ENCODE measurements at places on chromosomes 13 and 19.

GRCh38 chr19:46911456-46911855, 50.7 kb downstream of the ARHGAP35 start:
- no peak for DNase-seq

GRCh38 chr13:73696713-73697112, 437.5 kb downstream of the KLF12 start:
- no peak for DNase-seq

DNA sequence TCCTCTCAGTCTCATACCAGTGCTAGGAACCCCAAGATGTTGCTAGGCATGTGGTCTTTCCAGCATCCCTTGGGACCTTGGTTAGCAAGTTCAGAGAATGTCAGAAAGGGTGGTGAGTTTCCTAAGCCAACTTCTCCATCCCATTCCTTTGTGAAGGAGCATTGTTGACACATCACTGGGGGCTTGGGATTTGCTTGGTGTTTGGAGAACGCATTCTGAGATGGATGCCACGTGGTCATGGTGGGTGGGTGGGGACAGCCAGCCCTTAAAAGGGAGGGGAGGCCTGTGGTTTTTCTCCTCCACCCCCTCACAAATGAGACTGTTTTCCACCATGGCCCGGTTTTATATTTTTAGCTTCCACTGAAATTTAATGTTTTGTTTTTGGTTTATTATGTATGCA, 83.3 kb upstream of the ZNF536 start:
- no peak for DNase-seq

GRCh38 chr19:31574251-31574973, 225.2 kb upstream of the TSHZ3 start:
- DNase-seq, result no peak

GRCh38 chr19:49790866-49791265, 22.2 kb downstream of the FUZ start:
- no peak for DNase-seq

GRCh38 chr13:83546476-83546875, 335.8 kb downstream of the SLITRK1 start:
- no peak for DNase-seq

DNA sequence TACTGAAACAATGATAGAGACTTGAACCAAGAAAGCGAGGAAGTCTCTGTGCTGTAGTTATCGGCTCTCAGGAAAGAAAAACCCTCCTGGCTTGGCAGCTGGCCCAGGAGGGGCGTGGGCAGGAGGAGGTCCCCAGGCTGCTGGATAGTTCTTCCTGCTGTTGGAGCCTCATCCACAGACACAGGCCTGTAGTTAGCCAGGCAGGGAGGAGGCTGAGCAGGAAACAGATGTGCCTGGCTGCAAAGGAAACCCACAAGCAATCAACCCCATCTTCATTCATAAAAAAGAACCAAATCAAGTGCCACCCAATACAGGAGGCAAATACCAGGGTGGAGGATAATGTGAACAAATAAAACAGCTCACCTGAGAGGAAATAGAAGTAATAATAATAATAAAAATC, 86.2 kb downstream of the IRS2 start:
- peak; percentile 42 for DNase-seq

- DNase-seq, result no peak
These were observed 599 bp downstream of the OLFM2 start for GRCh38 chr19:9935506-9936325.

DNA sequence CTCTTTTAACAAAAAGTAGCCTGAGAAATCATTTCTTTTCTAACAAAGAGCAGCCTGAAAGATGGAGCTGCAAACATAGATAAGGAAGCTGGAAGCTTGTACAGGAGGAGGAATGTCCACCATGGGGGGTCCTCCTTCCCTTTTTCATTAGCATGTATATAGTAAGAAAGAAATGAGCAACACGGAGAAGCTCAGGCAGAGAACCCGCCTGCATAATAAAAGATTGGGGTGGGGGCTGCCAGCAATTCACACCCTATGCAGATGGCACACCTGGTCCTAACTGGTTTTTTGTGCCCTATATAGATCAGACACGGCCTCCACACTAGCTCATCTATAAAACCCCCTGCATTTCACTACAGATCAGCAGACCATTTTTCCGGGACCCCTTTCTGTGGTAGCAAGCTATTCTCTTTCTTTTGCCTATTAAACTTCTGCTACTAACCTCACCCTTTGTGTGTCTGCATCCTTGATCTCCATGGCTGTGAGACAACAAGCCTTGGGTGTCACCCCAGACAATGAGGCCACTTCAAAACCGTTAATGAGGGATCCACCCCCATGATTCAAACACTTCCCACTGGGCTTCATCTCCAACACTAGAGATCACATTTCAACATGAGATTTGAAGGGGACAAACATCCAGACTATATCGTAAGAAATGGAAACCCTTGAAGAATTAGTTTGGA, 167.5 kb upstream of the FREM2 start:
- DNase-seq, result no peak

DNA sequence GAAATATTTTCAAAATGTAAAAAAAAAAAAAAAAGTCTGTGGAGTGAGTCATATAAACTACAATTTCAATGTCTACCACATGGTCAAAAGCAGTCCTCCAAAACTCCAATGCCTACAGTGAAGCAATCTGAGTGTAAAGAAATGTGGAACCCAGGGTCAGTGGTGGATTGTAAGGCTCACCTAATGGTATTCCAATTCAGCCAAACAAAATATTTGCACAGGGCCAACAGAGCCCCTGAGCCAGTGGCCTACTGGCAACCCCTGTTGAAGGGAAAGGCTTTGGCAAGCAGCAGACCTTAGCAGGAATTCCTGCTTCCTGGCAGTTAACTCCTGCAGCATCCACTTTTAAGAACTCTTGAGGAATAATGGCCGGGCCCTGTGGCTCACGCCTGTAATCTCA, 3.4 kb downstream of the DNMT1 start:
- no peak for DNase-seq

GRCh38 chr13:108267347-108267746, 2.2 kb upstream of the TNFSF13B start:
- DNase-seq, result no peak

DNA sequence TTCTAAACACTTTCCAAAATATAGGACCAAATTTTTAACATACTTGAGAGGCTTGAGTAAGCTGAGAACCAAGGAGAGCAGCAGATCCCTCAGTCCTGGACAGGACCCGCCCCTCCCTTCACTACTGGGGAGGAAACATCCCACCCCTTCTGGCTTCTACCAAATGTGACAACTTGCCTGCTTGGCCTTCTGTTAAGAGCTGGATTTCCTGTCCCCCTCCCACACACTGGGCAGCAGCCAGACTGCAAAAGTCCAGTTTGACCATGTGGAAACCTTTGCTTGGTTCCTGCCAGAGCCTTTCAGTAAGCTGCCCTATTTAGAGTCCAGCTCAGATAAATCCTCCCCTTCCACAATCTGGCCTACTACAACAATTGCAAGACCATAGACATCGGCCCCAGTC, 84.3 kb downstream of the FGF14 start:
- DNase-seq, result no peak

DNA sequence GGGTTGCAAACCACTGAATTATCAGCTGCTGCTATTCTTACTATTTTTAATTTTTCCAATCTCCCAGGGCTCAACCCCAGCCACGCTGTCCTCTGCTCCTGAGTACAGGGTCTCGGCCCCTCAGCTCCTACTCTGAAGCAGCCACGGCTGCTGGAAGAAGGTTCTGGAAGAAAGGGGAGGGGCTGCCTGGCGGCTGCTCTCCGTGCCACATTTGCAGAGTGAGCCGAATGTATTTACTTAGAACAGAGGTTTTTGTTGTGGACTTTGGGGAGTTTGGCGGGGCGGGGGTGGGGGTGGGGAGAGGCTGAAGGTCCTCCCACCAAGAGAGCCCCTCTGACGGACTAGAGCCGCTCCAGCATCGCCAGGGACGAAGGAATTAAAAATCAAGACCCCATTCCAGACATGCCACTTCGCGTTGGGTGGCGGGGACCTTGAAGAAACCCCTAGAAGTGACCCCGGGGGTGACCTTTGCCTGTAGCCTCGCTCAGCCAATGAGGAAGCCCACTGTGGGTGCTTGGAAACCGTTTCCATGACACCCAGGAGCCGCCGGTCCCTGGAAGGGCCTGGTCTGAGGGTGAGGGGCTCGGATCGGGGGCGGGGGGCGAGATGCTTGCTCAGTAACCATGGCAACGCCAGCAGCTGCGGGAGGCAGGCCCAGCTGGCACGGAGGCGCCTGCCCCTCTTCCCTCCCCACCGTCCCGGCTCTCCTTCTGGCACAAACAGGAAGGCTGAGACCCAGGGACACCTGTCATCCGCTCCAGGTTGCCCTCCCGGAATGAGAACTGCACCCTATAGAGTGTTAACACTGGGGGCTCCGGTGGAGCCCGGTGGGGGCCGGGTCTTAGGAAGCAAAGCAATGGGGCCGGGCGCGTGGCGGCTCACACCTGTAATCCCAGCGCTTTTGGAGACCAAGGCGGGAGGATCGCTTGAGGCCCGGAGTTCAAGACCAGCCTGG, 54.2 kb upstream of the PTPRS start:
- DNase-seq, result no peak

DNA sequence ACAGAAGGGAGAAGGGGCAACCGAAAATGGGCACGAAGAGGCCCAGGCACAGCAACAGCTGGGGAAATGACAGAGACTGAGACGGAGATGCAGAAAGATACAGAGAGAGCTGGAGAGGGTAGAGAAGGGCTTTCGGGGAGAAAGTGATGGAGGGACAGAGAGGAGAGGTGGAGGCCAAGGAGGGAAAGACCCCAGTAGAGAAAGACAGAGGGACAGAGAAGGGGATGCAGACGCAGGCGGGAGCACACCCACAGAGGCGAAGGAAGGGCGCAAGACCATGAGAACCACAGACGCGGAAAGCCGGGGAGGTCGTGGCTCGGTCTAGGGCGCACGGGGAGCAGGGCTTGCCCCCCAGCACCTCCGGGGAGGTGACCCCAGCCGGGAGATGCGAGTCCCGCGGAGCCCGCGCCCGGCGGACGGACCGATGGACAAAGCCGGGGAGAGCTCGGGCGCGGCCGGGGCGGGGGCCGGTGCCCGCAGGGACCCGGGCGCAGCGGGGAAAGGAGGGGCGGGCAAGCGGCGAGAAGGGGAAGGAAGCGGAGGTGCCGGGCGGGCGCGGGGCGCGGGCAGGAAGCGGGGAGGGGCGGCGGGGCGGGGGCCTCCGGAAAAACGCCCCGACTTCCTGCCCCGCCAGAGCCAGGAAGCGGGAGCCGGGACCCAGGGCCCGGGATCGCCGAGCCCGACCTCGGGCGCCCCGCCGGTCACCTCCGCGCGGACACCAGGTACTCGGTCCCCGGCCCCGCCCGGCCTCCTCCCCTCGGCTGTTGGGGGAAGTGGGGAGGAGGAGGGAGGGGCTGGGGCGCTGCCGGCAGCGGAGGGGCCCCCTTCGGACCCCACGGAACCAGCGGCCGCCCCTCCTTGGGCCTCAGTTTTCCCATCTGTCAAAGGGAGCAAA, at the start of gene ARHGEF1:
TSS of gene ARHGEF1 (plus strand) at position 617 of the 895 bp plus-strand sequence. CDS start 4,899 bp downstream, outside the sequence.
- no peak for DNase-seq

Data from putamen (tissue), 1 donor.